ENCODE measurements at places on chromosomes 12 and 14.

GRCh38 chr12:21828779-21829178, 54.3 kb upstream of the KCNJ8 start:
- DNase-seq, result no peak

- DNase-seq, result no peak
Measured at GRCh38 chr14:91227183-91227628, 17.3 kb downstream of the GPR68 start.

DNA sequence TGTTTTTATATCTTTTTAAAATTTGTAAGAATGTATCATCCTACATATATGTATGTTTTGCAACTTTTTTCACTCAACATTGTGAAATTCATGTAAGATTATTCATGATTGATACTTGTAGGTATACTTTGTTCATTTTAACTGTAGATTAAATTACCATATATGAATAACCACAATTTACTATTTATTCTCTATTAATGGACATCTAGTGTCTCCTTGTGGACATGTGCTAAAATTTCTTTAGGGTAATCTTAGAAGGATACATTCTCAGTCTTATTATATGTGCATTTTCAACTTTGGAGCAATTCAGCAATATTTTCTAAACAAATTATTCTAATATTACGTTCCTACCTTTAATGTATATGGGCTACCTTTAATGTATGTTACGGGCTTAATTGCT, 192.4 kb downstream of the FUT8 start:
- peak; percentile 18 for DNase-seq

DNA sequence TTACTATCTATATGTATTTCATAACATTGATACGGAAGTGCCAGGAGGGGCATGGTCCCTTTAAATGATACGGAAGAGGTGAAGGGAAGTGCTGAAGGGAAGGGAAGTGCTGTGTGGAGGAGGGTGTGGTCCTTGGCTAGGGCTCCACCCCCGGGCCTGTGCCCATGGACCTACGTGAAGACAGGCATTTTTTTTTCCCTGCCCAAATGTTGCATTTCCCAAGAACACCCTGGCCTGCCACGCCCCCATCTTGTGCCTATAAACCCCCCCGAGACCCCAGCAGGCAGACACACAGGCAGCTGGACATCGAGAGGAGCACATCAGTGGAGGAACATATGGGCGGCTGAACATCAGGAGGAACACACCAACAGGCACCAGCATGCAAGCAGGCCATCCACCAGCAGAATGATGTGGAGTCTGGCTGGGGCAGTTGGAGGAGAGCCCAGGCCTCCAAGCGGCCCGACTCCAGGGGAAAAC, 134.1 kb downstream of the SLC41A2 start:
- no peak for DNase-seq

GRCh38 chr14:63423889-63424288, 105.2 kb upstream of the GPHB5 start:
- DNase-seq, result no peak

DNA sequence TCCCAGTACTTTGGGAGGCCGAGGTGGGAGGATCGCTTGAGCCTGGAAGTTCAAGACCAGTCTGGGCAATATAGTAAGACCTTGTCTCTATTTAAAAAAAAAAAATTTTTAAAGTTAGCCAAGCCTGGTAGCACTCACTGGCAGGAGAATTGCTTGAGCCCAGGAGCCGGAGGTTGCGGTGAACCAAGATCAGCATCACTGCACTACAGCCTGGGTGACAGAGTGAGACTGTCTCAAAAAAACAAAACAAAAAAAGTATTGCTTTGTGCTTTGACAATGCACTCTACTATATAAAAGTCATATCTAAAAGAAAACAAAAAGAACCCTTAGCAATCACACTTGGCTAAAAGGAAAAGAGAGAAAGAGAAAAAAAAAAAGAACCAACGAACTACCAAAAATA, 26.8 kb downstream of the GNPTAB start:
- DNase-seq, result no peak

- no peak for DNase-seq
Measured at GRCh38 chr12:3204143-3204542, 127.0 kb downstream of the TSPAN9 start.

DNA sequence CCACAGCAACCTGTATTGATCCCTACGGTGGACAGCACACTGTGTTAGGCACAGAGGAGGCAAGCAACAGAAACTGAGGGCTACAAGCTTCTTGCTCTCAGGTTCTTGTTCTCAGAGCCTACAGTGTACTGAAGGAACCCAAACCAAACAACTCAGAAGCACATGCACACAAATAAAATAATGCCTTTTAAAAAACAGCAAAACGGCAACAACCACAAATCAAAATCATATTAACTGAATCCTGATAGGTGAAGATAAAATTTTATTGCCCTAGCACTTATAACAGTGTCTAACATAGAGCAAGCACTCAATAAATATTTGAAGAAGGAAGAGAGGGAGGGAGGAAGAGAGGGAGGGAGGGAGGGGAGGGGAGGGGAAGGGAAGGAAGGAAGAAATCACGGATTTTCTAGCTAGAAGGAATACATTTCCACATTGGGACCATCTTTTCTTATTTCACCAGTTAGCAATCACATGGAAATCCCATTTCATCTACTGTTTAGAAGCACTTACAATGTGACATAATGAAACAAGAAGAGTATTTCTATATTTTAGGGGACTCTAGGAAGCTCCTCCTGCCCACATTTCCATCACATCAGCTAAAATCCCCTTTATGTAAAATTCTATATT, 27.2 kb downstream of the DMAC2L start:
- no peak for DNase-seq

DNA sequence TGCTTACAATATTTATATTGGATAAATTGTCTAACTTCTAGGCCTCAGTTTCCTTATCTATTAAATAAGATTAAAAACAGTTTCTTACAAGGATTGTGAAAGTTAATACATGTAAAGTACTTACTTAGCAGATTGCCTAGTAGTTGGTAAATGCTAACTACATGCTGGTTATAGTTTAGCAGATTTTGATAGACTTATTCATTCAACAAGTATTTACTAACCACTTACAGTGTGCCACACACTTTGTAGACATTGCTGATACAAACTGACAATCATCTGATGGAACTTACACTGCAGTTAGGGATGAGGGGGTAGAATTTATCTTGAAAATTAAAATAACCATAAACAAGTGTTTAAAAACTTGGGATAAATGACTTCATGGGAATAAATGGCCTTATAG, 50.4 kb downstream of the ARID2 start:
- no peak for DNase-seq

- no peak for DNase-seq
Measured at GRCh38 chr12:24591715-24592440, 357.0 kb downstream of the BCAT1 start.

DNA sequence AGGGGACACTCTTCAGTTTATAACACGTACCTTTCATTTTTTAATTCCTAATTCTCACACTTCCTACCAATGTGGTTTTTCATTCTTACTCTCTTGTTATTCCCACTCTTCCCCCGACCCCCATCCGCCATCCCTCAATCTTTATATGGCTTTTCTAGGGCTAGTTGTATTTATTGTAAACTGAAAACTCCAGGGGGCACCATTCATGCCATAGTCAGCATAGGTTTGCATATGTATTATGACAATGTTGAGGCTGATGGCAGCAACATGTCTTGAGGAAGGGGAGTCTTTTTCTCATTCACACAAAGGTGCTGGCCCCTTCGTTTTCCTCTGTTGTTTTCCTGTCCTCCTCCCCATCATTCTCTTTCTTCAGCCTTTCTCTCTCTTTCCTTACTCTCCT, 27.7 kb upstream of the LTA4H start:
- DNase-seq, result peak; percentile 39

- peak; percentile 73 for DNase-seq
Measured at GRCh38 chr12:93137656-93138612, 208.8 kb upstream of the EEA1 start.

- DNase-seq, result no peak
Measured at GRCh38 chr12:91320999-91321398, 138.4 kb upstream of the DCN start.

DNA sequence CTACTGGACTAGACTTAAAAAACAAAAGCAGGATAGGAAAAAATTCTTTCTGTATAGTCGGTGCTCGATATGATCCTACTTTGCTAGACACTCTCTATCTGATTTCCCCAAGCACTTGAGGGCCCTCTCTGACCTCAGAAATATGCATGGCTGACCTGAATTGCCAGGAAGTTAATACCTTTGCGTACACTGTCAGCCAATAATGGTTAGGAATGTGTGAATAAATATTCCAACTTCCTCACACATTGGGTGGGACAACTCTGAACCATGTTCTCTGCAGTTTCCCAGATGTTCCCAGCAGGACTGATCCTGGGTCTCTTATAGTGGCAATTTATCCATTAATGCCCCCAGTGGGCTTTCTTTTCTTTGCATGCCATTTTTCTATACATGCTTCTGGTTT, 20.5 kb upstream of the RPL10L start:
- DNase-seq, result no peak

DNA sequence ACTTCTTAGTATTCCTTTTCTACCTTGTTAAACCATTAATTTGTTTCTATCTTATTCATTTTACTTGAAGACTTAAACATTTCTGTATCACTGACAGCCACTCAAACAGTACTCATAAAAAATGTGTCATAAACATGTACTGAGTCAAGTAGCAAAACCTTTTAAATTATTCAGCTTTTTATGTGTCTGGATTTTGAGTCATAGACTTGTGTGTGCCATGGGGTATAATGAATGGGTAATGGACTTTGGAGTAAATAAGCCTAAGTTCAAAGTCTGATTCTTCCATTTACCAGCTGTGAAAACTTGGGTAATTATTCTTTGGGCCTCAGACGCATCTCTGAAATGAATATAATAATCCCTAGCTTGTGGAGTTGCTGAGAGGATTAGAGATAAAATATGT, 199.0 kb downstream of the RAD51B start:
- DNase-seq, result no peak

DNA sequence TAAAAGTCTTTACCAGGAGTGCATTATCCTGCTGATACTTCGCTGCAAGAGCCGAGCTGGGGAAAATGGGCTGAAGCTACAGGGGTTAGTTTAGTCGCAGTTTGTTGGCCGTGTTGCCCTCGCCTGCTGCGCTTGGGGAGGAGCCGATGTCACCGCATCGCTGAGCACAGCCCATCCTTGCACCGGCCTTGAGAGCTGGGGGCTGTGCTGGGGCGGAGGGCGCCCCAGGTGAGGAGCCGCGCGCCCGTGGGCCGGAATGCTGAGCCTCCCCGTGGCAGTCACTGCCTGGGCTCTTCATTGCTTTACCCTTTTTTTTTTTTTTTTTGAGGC, 50.0 kb downstream of the ADGRD1 start:
- DNase-seq, result no peak

- DNase-seq, result peak; percentile 37
Measured at GRCh38 chr12:81558031-81558430, 201.1 kb downstream of the PPFIA2 start.

DNA sequence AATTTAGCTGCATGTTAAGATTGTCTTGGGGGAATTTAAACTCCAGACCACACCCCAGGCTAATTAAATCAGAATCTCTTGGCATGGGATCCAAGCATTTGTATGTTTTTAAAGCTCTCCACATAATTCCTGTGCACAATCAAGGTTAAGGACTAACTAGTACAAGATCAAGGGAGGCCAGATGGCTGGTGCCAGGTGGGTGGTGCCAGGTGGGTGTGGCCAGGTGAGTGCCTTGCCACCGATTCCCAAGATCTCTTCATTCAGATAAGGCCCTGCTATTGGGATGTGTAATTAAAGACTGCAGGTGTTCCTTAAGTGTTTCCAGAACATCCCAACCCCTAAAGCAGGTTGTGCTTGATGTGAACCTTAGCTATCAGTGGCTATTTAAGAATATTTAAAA, 75.1 kb downstream of the NRXN3 start:
- no peak for DNase-seq

GRCh38 chr12:123960856-123961255, 11.8 kb downstream of the CCDC92 start:
- DNase-seq, result no peak

DNA sequence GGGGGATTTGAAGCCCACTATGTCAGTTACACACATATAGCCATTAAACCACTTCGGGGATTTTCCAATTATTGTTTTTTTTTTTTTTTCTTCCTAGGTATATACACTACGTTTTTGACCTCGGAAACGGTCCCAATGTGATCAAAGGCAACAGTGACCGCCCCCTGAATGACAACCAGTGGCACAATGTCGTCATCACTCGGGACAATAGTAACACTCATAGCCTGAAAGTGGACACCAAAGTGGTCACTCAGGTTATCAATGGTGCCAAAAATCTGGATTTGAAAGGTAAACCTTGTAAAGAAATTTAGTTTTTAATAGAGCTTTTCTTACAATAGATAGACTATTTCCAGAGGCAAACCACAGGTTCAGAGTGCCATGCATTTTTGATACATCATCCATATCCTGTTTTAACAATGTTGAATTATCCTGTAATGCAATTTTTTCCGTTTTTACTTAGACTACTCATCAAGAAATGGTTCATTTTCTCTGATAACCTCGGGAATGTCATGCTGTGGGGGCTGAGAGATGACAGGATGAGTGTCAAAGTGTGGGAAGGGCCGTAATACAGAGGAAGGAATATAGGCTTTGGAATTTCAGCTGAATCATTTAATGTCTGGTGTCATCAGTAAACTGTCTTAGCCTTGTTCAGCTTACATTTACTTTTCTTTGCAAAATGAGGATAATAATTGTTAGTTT, 797.1 kb downstream of the NRXN3 start:
- peak; percentile 46 for DNase-seq

GRCh38 chr12:3988519-3989217, 115.5 kb upstream of the PARP11 start:
- DNase-seq, result no peak

- DNase-seq, result peak; percentile 60
Measured at GRCh38 chr14:52879958-52880357, 70.9 kb downstream of the FERMT2 start.

Measured in astrocyte of the spinal cord (primary cell).